Lung (tissue), 17 donors: ENCODE measurements at places on chromosomes 12 and 14.

GRCh38 chr14:98956661-98957060 lies 315.3 kb downstream of the BCL11B start:
- DNase-seq: no peak

- no peak for DNase-seq
Measured at GRCh38 chr12:94638521-94638920, 11.8 kb downstream of the TMCC3 start.

DNA sequence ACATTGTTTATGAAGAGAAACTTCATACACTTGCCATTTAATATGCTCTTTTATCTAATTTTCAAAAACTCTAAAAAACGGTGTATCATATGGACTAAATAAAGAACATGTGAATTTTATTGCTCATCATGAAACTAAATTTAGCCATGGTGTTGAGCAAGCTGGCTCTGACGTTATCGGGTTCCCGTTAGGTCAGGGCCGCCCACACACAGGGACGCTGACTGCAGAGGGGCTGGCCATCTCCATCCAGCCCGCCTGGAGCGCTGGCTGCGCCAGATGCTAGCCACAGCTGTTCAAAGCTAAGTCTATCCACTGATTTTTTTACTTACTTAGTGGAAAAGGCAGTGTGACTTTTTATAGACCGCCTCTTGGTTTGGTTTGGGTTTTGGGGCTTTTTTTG lies 36.5 kb upstream of the DYNC1H1 start:
- DNase-seq: peak; percentile 93

GRCh38 chr12:79454338-79454843 lies 236.4 kb downstream of the PAWR start:
- DNase-seq: no peak

GRCh38 chr12:19967001-19967400 lies 401.3 kb upstream of the PDE3A start:
- no peak for DNase-seq

GRCh38 chr12:96329545-96329944 lies 70.7 kb downstream of the CDK17 start:
- no peak for DNase-seq

GRCh38 chr12:59649203-59649602 lies 53.4 kb downstream of the SLC16A7 start:
- DNase-seq: peak; percentile 18

DNA sequence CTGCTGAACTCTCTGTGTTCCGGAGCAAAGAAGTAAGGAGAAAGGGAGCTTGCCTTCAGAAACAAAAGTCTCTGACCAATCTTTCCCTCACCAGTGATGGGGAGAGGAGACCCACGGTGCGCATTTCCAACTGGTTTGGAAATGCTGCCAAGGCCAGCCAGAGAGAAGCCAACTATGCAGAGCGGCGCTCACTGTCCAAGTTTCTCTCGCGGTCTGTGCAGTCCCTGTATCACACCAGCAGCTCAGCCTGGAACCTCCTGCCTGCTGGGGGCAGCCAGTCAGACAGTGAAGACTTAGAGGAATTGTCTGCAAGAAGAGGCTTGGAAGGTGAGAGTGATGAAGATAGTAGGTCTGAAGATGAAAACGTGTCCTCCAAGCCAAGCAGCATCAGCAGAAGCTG lies 206.2 kb downstream of the NAV3 start:
- DNase-seq: no peak
